ENCODE measurements at places on chromosomes 7 and 10.

GRCh38 chr7:70006261-70006920, 408.1 kb downstream of the AUTS2 start:
- peak; percentile 69 for DNase-seq

GRCh38 chr7:56097700-56098099, 4.9 kb upstream of the PHKG1 start:
- no peak for DNase-seq

- no peak for DNase-seq
Measured at GRCh38 chr10:103671126-103671895, 177.8 kb downstream of the NEURL1 start.

DNA sequence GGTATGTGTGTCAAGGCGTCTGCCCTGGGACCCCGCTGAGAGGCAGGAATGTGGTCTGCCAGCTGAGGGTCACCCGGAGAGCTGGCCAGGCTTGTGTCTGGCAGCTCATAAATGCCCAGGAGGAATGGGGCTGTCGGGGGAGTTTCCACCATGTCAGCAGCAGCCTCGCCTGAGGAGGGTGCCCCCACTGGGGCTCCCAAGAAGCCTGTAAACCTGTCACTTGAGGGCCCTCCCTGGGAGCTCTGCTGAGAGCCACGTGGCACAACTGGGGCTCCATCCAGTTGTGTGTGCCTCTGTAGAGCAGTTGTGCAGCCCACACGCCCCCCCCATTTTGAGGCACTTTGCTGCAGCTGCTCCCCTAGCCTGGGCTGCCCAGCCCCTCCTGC, 70.6 kb downstream of the NEURL1 start:
- no peak for DNase-seq

- DNase-seq: peak; percentile 61
Measured at GRCh38 chr7:70694434-70694970, 437.4 kb upstream of the GALNT17 start.

- DNase-seq: no peak
Measured at GRCh38 chr7:134427896-134428295, 31.0 kb downstream of the AKR1B1 start.

- no peak for DNase-seq
Measured at GRCh38 chr7:41336981-41337380, 365.9 kb downstream of the INHBA start.

GRCh38 chr7:23894892-23895569, 185.0 kb downstream of the STK31 start:
- DNase-seq: no peak

GRCh38 chr7:108515630-108516029, 10.3 kb downstream of the PNPLA8 start:
- no peak for DNase-seq

DNA sequence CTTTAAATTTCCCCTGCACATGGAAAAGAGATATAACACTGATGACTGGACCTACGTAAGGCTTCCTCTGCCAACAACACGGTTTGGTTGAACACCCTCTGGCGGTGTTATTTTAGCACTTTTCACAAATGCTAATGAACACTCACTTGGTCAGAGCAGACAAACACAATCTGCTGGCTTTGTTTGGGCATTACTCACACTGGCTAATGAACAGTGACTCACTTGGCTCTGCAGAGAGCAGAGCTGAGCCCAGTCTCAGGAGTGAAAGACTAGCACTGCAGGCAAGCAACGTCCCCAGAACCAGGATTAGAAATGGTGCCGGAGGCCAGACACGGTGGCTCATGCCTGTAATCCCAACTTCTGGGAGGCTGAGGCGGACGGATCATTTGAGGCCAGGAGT, 430.8 kb downstream of the PLXNA4 start:
- DNase-seq: no peak

GRCh38 chr7:149822353-149822943, 15.7 kb upstream of the ZNF862 start:
- DNase-seq: no peak
